ENCODE measurements at places on chromosomes 12 and 14. TPM values are rescaled to one million over a fixed set of nuclear protein-coding genes. Genes with fewer than 3 reads are reported as not detected.

- H3K4me1 ChIP-seq, result peaks cover 15% of the 10 kb centered on the region
- no peak for DNase-seq
- no peak overlapping the region for H3K4me3 ChIP-seq
Measured at GRCh38 chr12:98721204-98721702, 76.2 kb downstream of the APAF1 start.

DNA sequence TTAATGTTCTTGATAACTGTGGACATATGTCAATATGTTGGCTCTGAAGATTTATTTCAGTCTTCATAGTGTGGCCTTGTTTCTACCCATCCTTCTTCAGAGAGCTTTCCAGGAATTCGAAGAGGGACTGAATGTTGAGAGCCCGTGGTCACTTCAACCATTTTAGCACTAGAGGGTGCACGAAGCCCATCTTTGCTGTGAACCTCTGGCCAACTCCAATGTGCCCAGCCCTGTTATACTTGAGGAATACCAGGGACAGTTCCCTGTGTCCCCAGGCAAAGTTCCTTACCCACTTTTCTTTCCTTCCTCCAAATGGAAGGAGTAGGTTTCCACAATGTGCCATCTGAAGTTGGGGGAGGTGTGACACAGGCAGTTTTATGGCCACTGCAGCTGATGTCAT lies 603.5 kb downstream of the RPL10L start:
- no peaks in the 10 kb centered on the region for H3K36me3 ChIP-seq
- H3K4me3 ChIP-seq, result no peak overlapping the region
- DNase-seq, result no peak
- no peaks in the 10 kb centered on the region for H3K4me1 ChIP-seq
- no peaks in the 10 kb centered on the region for H3K27me3 ChIP-seq

DNA sequence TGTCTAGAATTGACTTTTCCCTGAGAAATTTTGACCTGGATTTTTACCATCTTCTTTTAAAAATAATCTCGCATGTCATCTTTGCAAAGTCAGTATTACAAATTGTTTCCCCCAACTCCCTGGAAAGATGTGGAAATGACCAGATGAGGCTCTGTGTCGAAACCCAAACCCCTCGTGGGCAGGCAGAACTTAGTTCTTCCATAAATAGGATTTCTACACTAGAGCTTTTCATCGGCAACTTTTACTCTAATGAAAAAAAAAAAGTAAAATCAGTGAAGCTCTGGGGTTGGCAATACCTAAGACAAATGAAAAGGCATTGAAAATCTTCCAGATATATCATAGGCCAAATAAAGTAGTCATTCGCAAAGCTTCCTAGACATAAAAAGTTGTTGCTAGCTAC lies 17.0 kb downstream of the SSPN start:
- H3K27me3 ChIP-seq, result no peaks in the 10 kb centered on the region
- no peak overlapping the region for H3K27ac ChIP-seq
- H3K4me1 ChIP-seq, result no peaks in the 10 kb centered on the region
- no peaks in the 10 kb centered on the region for H3K36me3 ChIP-seq

DNA sequence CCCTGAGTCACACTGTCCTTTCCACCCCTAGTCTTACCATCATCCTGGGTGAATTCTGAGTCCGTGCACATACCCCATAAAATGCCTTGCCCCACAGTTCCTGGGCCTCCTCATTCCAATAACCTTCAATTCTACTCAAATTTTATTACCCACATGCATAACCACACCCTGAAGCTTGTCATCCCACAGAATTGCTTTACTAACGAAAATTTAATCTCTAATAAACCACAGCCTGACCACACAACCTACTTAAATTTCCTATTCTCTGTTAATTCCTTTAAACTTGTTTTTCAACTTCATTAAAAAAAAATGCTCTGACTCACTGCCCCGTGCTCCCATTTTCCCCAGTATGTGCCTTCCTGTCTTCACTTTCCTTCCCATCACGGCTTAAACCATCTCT lies 205.9 kb downstream of the PHLDA1 start:
- H3K36me3 ChIP-seq, result no peaks in the 10 kb centered on the region
- DNase-seq, result no peak
- no peak overlapping the region for H3K4me3 ChIP-seq
- H3K27ac ChIP-seq, result no peak overlapping the region
- no peaks in the 10 kb centered on the region for H3K4me1 ChIP-seq
- H3K27me3 ChIP-seq, result peaks cover 9% of the 10 kb centered on the region

DNA sequence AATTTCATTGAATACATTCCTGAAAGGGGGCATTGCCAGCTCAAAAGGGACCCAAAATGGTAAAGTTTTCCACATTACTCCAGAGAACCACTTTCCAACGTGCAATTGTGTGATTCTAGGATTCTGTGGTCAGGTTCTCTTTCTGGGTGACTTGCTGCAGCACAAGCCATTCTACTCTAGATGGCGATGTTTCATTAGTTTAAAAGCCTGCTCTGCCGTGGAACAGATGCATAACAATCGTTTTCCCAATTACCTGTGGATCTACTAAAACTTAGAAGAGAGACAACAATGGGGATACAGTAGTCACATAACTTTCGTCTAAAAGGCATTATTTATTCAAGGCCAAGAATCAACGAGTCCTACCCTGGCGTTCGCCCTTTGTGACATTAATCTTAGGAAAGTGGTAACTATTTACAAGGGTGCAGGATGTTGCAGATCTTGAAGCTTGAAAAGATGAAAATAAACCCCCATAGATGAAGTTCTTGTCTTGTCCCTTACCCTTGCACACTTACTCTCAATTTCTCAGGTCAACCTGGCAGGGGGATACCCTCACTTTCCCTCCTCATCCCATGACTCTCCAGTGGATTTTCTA lies 400.9 kb downstream of the SNAPC1 start:
- H3K27me3 ChIP-seq, result peaks cover 43% of the 10 kb centered on the region
- peak; percentile 11 for DNase-seq
- no peaks in the 10 kb centered on the region for H3K4me1 ChIP-seq
- no peaks in the 10 kb centered on the region for H3K36me3 ChIP-seq
- H3K4me3 ChIP-seq, result no peak overlapping the region
- H3K27ac ChIP-seq, result no peak overlapping the region

GRCh38 chr12:54299515-54300224 lies 1.1 kb downstream of the NFE2 start:
- DNase-seq, result no peak
- H3K27ac ChIP-seq, result no peak overlapping the region
- H3K4me1 ChIP-seq, result peaks cover 52% of the 10 kb centered on the region
- H3K36me3 ChIP-seq, result no peaks in the 10 kb centered on the region

- H3K4me1 ChIP-seq, result peaks cover 21% of the 10 kb centered on the region
- no peaks in the 10 kb centered on the region for H3K27me3 ChIP-seq
- DNase-seq, result peak; percentile 21
Measured at GRCh38 chr12:53492188-53492587, 7.1 kb downstream of the MAP3K12 start.

- DNase-seq, result no peak
- peaks cover 18% of the 10 kb centered on the region for H3K4me1 ChIP-seq
- no peaks in the 10 kb centered on the region for H3K36me3 ChIP-seq
- H3K4me3 ChIP-seq, result no peak overlapping the region
- no peak overlapping the region for H3K27ac ChIP-seq
Measured at GRCh38 chr14:93017301-93017797, 94.4 kb downstream of the CHGA start.

DNA sequence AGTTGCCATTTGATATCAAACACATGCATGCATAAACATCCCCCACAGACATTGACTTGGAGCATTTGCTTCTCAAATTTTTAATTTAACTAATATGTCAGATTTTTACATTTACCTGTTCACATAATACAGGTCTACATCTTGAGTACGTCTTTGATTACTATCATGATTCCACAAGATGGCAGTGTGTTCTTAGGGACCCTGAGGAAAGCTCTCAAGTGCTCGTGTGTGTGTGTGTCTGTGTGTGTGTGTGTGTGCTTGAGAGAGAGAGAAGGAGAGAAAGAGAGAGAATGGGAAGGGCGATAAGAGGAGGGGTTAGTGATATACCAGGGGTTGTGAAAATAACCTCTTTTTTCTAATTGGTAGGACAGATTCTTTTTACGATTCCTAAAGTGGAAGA lies 167.1 kb upstream of the OR4E1 start:
- no peak overlapping the region for H3K4me3 ChIP-seq
- H3K36me3 ChIP-seq, result no peaks in the 10 kb centered on the region
- DNase-seq, result no peak
- H3K4me1 ChIP-seq, result no peaks in the 10 kb centered on the region
- peaks cover 44% of the 10 kb centered on the region for H3K27me3 ChIP-seq

GRCh38 chr12:103855036-103855712 lies 14.1 kb upstream of the NT5DC3 start:
- no peaks in the 10 kb centered on the region for H3K36me3 ChIP-seq
- H3K4me3 ChIP-seq, result no peak overlapping the region

Gene B3GNT4
- polyA plus RNA-seq, result 0.54 TPM

Gene DBX2
- polyA plus RNA-seq, result not detected

Gene KLHL33
- polyA plus RNA-seq, result 0.33 TPM

Gene LBHD2
- polyA plus RNA-seq, result not detected

Data from naive B cell (primary cell).